H7 (cell line): ENCODE measurements at places on chromosomes 3 and 15. TPM values are rescaled to one million over a fixed set of nuclear protein-coding genes. Genes with fewer than 3 reads are reported as not detected.

- DNase-seq = no peak
Observed at GRCh38 chr3:52019352-52020080, 23.8 kb upstream of the RPL29 start.

DNA sequence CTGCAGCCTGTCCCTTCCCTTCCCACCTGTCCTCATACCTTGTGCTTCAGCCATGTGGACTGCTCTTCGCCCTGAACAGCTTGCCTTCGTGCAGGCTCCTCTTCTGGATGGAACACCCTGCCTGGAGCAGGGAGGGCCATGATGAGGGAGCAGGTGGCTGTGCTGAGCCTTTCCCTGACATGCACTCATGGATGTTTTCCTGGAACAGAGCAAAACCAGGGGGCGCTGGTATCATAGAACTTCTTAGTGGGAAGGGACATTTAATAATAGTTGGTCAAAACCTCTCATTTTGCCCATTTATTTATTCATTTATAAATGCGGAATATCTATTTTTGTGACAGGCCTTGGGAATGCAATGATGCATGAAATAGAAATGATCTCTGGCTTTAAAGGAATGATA is 149.3 kb downstream of the CACNA1D start:
- peak; percentile 52 for DNase-seq

DNA sequence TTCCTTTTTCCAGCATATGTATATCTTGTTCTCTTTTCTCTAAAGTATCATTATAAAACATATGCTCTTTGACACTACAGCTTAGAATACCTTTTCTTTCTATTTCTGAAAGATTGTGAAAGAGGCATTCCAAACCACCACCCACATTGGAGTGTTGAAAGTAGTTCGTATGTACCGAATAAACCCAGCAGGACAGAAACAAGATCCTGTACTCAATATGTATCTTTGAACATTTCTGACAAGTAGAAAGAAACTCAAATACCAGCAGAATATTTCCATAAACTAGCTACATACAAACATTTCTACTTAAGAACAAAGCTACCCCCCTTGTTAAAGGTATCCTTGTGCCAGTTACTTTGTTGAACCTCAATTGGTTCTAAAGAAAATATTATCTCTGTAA is 415.3 kb upstream of the ALCAM start:
- DNase-seq = no peak

GRCh38 chr3:106338582-106339214 is 469.9 kb upstream of the CBLB start:
- no peak for DNase-seq

DNA sequence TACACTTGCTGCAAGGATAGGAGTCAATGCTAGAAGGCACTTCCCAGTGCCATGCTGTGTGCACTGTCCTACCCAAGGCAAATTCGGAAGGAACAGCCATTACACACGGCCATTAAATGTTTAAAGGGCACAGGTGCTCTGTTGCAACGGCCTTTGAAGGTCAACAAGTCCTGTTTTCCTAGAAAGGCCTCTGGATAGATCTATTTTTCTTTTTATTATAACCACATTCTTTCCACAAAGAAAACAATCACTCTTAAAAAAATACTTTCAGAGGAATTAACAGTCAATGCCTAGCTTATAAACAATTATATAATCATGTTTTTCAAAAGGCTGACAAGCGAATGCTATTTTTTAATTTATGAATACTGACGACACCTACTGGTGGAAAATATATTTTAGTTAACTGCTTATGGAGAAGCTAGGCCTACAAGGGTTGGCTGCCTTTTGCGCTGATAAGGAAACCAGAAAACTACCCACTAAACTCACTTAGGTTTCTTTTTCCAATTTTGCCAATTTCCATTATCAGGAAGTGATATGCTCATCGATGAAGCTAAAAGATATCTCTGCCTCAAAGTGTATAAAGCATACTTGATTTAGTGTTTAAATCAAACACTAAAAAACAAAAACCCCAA is 2.4 kb downstream of the ARHGEF3 start:
- DNase-seq = peak; percentile 52

DNA sequence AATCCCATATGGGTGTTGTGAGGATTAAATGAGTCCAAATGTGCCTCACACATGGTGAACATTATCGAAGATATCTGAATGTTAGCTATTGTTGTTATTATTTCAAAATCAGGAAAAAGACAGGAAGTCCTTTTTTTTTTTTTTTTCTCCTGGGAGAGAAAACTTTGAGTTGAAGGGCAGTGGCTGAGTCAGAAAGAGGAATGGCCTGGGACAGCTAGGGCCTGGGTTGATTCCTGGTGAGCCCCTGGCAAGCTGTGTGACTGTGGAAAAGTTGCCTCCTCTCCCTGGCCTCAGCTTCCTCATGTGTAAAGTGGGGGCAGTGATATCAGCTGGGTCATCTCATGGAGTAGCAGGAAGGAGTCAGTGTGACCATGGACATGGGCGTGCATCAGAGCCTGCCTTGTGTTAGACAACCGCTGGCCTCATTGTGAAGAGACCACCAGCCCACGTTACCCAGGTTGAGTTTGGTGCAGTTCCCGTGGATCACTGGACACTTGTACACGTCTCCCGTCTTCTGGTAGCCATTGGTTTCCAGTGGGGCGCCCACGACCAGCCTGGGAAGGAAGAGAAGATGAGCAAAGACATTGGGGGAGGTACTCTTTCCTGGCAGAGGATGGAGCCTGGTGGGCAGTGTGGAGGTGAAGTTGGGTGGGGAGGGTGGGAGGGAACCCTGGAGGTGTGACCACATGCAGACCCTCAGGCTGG is 63.1 kb downstream of the ITGA11 start:
- no peak for DNase-seq

DNA sequence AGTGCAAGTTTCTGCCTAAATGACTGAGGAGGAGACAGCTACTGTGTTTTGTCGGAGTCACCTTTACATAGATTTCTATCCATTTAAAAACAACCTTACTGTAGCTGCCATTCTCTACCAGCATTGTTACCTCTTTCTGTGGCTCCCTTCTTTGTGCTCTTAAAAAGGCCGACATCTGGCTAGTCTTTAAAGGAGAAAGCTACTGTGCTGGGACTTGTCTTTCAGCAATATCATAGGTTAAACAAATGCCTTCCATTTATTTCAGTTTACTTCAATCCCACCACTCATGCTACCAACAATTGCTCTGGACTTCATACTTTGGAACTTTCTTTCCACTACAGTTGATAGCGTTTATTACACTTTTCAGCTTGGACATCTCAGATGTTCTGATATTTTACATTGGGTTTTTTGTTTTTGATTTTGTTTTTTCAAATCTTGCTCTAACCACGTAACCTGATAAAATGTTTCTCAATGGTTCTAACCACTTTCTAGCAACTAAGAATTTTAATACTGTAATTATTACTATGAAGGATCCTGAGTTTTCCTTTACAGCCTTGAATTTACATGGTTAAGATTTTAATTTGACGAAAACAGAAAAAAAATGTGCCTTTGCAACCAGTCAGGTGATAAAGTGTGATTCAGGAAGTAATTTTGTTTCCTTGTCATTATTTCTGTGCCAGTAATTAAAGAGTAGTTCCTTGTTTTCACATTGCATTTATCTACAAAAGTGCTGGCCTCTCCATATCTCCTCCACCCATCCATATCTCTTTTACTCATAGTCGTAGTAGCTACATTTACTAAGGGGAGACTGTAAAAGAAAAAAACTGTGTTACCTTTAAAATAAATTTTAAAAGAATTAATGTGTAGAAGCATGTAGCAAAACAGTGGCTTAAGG is 1.3 kb upstream of the CBLB start:
- DNase-seq = no peak

DNA sequence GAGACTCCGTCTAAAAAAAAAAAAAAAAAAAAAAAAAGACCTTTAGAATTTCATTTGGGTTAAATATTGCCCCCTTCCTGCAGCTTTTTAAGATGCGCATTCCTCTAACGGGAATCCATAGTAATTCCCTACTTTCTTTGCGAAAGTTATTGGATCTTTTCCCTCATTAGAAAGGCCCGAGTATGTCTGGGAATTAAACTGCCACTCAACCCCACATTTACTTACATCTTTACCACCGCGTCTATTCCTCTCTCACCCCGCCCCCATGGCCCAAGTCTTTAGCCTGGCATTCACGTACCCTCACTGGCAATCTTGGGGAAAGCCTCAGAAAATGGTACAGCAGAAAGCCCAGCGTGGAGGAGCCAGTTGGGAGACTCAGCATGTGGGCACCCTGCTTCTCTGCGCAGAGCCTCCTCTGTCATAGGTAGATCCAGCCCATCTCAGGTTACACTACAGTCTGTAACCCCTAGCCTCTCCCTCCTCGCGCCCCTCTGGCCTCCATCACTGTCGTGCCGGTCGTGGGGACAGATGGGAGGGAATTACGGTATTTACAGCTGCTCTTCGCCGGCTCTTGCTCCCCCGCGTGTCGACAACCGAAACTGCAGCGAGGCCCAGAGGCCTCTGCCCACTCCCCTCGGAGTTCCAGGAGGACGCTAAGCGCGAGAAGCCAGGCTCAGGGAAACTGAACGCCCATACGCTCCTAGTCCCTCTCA is 6.4 kb upstream of the ANKDD1A start:
- DNase-seq = peak; percentile 96

- peak; percentile 65 for DNase-seq
Observed at GRCh38 chr15:32028921-32029320, 1.4 kb upstream of the CHRNA7 start.

GRCh38 chr3:111681661-111682426 is 86.7 kb upstream of the ZBED2 start:
- DNase-seq = no peak

- no peak for DNase-seq
Observed at GRCh38 chr3:16374047-16374934, 109.3 kb downstream of the OXNAD1 start.

GRCh38 chr15:28023933-28024888 is 74.9 kb downstream of the OCA2 start:
- DNase-seq = peak; percentile 20

- DNase-seq = no peak
Observed at GRCh38 chr3:70185661-70186060, 126.8 kb downstream of the MDFIC2 start.

DNA sequence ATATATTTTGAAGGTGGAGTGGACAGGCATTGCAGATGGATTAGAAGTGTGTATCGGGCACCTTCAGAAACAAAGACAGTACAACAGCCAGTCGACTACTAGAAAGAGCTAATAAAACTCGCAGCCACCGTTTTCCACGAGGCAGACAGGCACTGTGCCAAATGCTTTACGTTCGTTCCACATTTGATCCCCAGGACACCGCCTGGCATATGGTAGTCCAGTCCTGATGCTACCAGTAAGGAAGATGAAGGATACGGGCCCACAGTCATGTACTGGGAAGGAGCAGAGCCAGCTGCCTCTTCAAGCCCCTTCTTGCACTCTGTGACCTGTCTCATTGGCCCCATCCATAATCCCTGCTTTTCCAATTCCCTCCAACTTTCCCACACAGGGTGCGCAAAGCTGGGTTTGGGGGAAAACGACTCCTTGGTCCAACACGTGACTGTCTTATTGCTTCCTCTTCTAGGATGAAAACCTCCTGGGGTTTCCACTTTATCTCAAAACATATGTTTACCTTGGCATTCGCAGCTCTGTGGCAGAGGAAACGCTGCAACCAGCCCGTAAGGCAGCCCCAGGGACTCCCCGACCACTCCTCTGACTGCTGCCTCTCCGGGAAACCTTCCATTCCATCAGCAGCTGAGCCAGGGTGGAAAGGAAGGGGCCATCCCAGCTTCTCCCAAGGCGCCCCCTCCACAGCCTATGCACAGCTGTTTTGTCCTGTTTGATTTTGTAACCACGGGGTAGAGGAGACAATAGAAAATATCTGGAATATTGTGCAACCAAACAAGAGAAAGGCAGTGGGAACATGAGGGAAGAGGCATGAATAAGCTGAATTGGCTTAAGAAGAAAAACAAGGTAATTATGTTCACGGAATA is 107.4 kb downstream of the ADAMTS17 start:
- no peak for DNase-seq

DNA sequence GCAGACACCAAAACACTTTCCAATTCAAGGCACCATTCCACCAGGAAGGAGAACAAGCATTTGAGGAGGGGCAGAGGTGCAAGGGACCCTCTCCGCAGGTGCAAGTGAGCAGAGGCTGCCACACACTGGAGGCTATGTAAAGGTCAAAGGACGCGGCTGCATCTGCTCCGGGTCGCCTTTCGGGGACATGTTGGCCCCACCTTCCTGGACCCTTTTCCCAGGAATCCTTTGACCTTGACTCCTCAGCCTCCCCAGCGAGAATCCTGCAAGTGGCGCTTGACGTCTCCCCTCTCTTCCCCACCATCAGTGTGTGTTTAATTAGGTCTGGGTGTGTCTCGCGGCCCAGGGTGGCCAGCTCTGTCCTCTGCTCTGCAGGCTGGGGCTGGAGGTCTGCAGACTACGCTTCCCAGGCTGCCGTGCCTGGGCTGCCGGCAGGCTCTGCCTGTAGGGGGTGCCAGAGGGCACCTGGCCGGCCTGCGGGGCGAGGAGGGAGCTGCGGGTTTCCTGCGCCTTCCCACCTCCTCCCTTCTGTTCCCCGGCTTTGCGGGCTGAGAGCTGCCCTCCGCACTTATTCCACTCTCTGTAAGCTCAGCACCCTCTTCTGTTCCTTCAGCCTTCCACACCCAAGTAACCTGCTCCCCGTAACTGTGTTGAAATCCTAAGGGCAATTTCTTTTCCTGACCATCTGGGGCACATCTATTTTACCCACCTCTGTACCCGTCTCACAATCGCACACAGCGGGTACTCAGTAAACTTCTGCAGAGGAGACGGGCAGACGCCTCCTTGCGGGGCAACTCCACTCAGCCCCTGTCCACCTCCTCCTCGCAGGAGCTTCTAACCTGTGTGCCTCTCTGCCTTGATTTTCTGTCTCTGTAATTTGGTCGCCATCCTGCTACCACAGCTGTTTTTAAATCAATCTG is 129.8 kb downstream of the NSMCE3 start:
- DNase-seq = peak; percentile 98

- DNase-seq = no peak
Observed at GRCh38 chr15:63232943-63233342, 43.5 kb downstream of the RAB8B start.

DNA sequence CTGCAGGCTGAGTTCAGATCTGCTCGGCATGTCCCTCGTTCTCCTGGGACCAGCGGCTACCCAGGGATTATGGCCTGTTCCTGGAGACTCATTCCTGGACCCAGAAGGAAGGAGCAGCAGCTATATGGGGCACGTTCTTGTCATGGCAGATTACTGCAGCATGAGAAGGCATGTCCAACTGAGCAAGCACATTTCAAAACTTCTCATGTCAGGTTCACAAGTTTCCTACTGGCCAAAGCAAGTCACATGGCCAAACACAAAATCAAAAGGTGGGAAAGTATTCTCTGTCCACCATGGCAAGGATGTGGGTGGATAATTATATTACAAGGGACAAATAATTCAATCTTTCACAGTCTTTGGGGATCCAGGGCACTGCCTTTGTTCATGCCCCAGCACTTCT is 71.9 kb upstream of the C15orf39 start:
- no peak for DNase-seq

- no peak for DNase-seq
Observed at GRCh38 chr15:35562641-35563040, 16.7 kb upstream of the DPH6 start.

The PPP2R3A gene
- total RNA-seq = 10.2 and 12.5 TPM in 2 replicates

The CSTA gene
- not detected in 2 replicates for total RNA-seq

The GP9 gene
- total RNA-seq = not detected in 2 replicates

The TNFAIP8L3 gene
- total RNA-seq = 0.28 and 0.41 TPM in 2 replicates

The GMNC gene
- total RNA-seq = 0.07 TPM in 1 of 2 replicates, not detected in the other

The ZCWPW2 gene
- total RNA-seq = 0.28 and 0.48 TPM in 2 replicates

The LRRC34 gene
- total RNA-seq = 4.2 and 8.5 TPM in 2 replicates

The CACNA1D gene
- 1.0 TPM in 1 of 2 replicates, not detected in the other for total RNA-seq

The LRRIQ4 gene
- 0.15 TPM in 1 of 2 replicates, not detected in the other for total RNA-seq
